ENCODE measurements at places on chromosomes 1 and 21.

- DNase-seq = no peak
Measured at GRCh38 chr1:111679541-111679940, 59.7 kb downstream of the INKA2 start.

DNA sequence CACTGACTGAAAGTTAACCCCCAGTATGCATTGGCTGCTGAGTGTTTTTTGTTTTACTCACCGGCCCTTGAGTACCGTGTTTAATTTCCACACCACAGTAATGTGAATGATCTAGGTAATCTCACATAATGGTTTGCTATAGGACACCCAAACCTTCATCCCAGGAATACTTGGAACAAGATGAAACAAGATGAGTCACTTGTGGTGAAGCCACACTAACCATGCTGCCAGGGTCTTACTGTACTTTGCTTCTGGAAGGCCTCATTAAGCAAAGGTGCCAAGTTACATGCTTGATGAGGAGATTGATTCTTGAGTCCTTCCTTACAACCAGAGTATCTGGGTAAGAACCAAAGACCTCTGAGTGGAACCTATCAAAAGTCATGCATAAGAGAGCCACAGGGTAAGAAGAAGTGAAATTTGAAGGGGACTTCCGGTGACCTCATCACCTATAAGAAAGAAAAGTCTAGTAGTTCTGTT, 163.3 kb downstream of the NRIP1 start:
- DNase-seq = no peak

DNA sequence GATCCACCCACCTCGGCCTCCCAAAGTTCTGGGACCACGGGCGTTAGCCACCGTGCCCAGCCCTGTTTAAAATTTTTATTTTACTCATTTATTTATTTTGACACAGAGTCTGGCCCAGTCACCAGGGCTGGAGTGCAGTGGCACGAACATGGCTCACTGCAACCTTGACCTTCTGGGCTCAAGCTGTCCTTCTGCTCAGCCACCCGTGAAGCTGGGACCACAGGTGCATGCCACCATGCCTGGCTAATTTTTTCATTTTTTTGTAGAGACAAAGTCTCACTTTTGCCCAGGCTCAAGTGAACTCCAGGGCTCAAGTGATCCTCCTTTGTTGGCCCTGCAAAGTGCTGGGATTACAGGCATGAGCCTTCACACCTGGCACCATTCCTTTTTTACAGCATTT, 27.5 kb upstream of the DNAJC6 start:
- no peak for DNase-seq

DNA sequence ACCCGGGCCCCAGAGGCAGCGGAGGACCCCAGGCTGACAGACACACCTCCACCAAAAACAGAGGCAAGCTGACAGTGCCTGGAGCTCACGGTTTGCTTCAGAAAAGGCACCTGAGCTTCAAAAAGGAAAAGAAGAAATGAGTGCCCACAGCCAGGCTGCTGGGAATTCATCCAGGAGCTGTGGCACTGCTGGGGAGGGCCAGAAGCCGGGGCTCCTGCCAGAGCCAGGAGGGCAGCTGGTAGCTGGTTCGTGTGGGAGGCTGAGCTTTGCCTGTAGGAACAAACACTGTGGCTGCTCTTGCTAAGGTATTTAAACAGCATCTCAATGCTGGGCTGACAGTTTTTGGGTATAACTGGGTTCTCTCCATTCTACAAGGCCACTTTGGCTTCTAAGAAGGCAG, 19.5 kb downstream of the KCNJ6 start:
- no peak for DNase-seq

DNA sequence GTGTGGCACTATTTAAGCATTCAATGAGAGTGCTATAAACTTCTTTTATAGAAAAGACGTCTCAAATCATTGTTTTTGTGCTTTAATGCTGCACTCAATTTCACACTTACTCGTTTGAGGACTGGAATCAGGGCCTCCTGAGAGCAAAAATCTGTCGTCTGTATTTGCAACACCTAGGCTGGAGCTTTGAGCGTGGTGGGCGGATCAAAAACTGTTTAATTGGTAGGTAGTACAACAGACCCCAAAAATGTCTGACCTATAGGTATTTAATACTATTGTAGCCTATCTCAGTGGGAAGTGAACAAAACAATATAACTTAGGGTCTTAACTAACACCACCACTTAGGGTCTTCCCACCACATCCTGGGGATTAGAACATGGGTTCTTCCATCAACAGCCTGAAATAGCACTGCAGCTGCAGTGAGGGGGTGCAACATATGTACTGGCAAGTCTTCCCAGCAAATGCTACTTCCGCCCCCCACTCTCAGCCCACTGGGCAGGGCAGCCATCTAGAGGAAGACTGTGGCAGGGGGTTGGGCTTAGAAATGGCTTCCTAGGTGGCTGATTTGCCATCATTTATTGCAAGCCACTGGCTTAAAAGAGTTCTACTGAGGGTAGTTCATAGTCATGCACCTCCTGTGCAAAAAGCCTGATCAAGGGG, 48.3 kb downstream of the CD46 start:
- DNase-seq = no peak

DNA sequence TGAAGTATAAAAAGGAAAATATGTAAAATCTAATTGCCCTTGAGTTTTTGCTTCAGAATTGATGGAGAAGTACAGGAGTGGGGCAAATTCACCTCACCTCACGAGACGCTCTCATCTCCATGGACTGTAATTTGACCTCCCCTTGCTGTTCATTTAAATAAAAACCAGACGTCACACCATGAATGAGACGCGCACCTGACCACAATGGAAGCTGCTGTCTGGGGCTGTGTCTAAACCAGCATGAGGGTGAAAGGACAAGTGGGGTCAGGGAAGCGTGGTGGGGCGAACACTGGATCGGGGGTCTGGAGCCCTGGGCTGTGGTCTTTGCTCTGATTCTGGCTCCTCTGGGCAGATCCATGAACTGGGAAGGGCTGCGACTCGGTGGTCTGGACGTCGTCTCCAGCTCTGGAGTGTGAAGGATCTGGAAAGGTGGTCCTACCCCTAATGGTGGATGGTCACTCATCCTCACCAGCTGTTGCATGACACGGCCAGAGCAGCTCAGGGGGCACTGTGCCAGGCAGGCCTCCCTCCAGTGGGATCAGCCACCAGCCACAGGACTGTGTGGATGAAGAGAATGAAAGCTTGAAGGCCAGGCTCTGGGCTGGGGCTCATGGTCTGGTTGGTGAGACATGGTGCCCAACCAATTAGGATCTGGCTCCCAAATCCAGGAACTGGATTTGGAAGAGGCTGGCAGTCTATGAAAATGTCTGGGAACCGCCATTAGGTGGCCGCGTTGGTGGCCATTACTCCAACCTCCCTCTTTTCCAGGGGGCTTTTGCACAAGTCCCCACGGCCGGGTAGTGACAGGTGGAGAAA, 728.6 kb downstream of the PTPRU start:
- DNase-seq = no peak

GRCh38 chr1:42143896-42144710, 9.1 kb upstream of the GUCA2B start:
- DNase-seq = no peak

- peak; percentile 74 for DNase-seq
Measured at GRCh38 chr21:44926331-44927101, 5.8 kb upstream of the ITGB2 start.

DNA sequence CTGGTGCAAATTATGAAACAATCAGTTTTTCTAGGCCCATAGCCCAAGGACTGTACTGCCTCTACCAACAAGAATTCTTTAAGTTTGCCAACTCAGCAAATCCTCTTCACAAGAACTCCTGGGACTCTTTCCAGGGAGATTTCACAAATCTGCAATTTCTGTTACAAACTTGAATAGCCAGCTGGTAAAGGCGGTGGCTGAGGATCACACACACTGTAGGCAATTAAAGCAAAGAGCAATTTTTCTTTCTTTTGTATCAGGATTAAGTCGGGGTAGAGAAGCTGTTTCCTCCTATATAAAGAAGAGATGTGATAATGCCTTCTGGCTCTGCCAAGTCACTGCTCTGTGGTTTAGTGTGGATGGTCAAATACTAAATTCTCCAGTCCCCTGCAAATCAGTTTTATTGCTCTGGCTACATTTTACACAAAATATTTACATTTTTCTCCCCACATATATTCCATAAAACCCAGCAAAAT, 1.7 kb downstream of the ALDH9A1 start:
- no peak for DNase-seq

- no peak for DNase-seq
Measured at GRCh38 chr1:43970502-43970901, 692 bp downstream of the DPH2 start.

DNA sequence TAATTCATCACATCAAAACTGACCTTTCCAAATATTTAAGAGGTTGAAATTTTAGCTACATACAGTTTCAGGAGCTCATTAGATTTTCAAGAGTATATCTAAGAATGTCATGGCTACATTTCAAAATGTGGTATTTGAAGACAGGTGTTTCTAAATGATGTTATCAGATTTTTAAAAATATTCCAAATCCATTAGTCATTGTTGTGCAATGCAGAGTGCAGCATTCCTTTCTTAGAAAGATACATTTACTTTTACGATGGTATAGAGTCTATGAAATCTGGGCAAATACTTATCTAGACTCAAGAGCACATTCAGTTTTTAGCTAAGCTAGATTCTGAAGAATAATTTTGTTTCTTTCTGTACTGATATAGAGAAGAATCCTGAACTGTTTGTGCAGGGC, 230.3 kb downstream of the CHRM3 start:
- no peak for DNase-seq

Data from activated T-cell treated with anti-CD3 and anti-CD28 coated beads, Interleukin-2, amount 50 U/mL, for 48 hours (primary cell).